ENCODE measurements at places on chromosomes 1 and 21.
A peak's percentile ranks its signal among the peaks of the same experiment; 100 is the strongest.

- no peak for DNase-seq
These were observed at the start of gene LRRC42 for GRCh38 chr1:53946252-53947171. LRRC42 (plus strand) TSS chr1:53946350; CDS start chr1:53952000, 5,650 bp downstream.

DNA sequence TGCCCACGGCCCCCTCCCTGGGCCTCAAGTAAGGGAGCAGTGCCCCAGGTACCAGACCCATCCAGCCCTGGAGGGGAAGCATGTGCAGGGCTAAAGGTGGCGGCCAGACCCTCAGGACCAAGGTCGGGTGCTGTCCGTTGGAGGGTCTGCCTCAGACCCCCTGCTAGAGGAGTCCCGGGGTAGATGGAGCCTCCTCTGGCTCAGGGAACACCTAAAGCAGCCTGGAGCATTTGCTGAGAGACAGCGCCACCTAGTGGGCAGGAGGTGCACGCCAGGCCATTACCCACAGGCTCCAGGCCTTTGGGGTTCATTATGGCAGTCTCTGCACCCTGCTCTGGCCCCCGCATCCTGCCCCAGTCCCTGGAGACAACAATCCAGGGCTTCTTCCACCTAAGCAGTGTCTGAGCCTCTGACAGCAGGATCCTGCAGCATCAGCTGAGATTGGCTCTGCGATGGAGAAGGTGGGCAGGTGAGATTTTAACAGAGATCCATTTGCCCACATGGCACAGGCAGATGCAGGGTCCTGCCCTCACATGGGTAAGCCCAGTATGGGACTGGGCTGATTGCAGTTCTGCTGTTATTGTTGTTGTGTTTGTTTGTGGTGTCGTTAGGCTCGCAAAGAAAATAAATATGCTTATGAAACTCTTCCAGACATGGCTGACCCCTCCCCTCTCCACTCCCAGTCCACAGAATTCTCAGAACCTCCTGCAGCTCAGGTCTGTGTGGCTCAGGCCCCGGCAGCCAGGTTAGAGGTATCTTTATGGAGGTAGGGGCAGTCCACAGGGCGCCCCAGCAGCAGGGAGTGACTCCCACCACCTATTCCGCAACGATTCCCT lies 42.4 kb downstream of the CTNNBIP1 start:
- peak; percentile 57 for DNase-seq

- DNase-seq: no peak
These were observed 191.6 kb downstream of the HIVEP3 start for GRCh38 chr1:41726899-41727748.

DNA sequence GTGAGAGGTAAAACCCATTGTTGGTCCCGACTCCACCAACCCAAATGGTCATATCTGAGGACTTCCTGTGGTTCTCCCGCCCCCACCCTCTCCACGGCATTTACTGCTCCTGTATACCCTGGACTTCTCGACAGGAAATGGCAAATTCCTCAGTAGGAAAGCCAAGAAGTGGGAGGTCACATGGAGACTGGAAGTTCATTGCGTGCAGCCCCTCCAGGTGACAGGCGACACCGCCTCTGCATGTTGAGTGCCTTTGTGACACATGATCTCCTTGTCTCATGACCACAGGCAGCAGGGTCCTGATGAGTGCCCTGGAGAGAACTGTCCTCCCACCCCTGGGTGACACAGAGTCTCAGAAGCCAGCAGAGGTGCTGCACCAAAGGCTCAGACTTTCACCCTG lies 24.2 kb downstream of the ERG start:
- no peak for DNase-seq

- no peak for DNase-seq
These were observed 460.0 kb downstream of the NCAM2 start for GRCh38 chr21:21458124-21458631.

- DNase-seq: no peak
These were observed 3.8 kb downstream of the TFF2 start for GRCh38 chr21:42346866-42347600.

DNA sequence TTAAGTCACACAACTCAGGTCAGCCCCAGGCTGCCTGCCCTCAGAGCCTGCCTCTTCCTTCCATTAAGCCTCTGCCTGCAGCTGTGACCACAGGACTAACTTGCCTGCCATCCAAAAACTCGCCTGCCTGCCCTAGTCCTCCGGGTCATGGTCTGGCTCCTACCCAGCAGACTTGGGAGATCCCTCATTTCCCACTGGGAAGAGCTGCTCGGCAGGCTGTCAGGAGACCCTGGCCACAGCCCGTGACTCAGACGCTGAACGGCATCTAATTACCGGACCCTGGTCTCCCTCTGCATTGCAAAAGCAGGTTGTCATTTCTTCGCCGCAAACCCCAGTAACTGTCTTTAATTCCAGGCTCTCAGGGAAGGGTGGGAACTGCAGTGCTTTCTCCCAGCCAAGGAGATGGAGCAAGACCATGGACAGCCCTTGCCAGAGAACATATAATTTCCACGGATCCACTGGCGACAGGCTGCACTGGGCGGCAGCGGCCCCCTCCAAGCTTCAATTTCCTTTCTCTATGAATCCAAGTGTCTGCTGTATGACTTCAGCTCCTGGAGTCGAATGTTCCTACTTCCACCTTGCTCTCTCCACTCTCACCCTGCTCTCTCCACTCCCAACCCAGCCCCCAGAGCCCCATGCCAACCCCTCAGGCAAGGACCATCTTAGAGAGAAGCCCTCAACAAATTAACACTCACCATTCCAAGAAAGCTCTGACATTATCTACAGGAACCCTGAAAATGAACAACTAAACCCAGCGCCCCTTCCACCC lies 20.4 kb downstream of the OLFML2B start:
- DNase-seq: peak; percentile 86

DNA sequence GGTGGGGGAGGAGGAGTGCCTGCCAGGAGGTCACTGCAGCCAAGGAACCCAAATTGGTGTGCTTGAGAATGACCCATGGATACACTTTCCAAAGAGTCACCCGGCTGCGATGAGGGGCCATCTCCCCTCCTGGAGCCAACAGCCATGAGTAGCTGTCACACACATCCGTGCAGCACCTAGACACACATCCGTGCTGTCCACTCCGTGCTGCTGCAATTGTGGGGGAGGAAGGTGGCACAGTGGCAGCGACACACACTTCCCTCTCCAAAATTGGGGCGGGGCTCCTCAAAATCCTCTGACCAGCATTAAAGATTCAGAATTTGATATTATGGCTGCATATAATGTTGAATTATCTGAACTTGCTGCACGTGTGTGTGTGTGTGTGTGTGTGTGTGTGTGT lies 15.8 kb downstream of the TP73 start:
- no peak for DNase-seq

DNA sequence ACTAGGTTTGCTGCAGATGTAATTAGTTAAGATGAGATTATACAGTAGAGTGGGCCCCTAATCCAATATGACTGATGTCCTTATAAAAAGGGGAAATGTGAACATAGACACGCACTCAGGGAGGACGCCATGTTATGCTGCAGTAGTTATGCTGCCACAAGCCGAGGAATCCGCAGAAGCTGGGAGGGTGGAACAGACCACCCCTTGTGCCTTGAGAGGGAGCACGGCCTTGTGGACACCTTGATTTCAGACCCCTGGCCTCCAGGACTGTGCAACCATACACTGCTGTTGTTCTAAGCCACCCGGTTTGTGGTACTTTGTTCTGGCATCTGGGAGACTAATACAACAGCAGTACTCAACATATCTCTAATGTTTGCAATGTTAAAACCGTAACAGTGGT lies 57.9 kb upstream of the HIVEP3 start:
- no peak for DNase-seq

DNA sequence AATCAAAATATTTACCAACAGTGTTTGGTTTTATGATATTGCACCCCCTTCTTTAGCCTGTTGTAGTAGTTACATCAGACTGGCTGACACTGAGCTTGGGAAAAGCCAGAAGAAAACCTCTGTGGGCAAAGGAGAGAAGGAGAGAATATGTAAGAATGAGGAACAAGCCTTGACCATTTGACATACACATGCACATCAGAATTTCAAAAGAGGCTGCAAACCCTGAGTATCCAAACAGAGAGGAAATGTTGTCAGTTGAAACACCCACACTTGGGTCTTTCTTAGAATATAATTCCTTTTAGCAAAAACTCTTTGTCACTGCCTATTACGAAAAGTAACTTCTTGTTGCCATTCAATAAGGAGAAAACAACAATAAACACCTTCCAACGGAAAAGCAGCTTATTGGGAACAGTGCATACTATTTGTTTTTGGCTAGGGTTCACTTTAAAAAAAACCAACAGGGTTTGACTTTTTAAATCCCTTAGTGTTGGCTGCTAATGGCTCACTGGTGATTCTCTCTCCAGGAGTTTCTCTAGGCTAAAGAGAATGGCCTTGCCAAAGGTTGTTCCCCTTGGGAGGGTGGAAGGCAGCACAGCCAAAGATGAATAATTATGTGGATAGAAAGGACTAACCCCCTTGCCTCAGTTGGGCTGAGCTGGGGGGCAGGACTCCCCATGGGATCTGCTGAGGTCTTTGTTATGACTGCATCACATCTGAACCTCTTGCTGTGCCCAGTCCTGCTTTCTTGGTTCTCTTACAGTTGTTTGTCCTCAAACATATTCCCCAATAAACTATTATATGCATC lies 48.9 kb downstream of the GORAB start:
- DNase-seq: no peak

- DNase-seq: no peak
These were observed 27.7 kb upstream of the SDE2 start for GRCh38 chr1:226026833-226027232.

DNA sequence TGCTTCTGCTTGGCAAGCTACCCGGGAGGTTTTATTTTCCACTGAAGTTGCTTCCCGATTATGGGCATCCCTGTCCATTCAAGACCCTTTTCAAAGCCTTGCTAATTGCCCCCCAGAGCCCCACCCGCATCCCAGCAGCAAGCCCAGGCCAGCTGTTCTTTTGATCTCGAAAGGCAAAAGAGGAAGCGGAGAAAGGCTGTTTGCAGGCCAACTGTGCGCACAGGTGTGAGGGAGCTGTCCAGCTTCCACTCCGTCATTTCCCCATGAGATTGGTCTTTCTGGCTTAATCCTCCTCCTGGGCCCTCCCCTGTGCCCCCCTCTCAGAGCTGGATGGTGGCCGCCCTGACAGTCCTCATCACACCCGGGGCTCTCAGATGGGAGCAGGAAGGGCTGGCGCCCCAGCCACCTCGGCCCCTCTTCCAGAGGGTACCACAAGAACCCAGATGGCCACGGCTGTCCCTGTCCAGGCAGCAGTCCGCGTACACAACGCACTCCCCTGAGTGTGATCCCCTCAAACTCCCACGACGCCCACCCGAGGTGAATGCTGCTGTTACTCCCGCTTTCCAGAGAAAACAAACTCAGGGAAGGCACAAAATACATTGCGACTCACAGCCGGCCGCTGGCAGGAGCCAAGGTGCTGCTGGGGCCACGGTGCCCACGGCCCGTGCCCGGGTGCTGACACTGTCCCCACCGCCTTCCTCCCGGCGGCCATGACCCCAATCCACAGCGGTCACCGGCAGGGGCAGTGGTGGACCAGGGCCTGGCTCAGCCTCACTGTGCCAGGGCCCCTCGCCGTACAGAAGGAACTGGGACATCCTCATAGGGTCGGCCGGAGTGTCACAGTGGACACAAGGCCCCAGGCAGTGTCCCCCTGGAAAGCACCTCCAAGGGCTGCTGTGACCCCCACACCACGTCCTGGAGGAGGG lies 121.9 kb downstream of the CRYAA start:
- DNase-seq: no peak

- DNase-seq: no peak
These were observed 1.6 kb downstream of the ELOVL1 start for GRCh38 chr1:43366179-43366578.

DNA sequence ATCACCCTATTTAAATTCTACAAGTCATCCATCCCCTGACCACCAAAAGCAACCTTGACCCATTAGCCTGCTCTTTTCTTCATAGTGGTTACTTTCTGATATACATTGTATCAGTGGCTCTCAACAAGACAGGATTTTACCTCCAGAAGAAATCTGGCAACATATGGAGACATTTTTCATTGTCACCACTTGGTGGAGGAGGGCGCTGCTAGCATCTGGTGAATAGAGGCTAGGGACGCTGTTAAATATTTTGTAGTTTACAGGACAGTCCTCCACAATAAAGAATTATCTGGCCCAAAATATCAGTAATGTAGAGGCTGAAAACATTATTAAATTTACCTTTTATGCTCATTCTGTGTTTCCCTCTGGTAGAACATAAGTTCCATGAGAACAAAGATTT lies 6.1 kb downstream of the HSPA13 start:
- no peak for DNase-seq

DNA sequence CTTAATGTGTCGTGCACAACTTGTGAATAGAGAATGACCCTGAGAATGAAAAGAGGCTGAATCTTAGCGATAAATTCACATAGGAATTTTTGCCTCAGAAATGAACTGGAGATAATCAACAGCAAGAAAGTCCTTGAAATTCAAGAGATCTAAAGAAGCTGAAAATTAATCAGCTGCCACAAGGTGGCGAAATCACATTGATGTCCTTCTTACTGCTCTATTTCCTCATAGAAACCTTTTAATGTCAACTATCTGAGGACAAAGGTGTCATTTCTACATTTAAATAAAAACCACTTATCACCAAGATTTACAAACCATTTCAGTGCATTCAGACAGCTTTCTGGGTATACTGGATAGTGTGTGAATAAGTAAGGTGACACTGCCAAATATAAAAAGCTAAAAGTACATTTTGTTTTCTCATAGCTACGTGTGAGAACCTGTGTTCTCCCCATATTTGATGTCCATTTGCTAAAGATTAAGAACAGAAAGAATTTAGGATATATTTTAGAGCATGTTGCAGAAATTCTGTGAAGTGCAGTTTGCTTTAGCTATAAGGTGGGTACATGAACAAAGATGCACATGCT lies 485.3 kb upstream of the PTBP2 start:
- peak; percentile 75 for DNase-seq

DNA sequence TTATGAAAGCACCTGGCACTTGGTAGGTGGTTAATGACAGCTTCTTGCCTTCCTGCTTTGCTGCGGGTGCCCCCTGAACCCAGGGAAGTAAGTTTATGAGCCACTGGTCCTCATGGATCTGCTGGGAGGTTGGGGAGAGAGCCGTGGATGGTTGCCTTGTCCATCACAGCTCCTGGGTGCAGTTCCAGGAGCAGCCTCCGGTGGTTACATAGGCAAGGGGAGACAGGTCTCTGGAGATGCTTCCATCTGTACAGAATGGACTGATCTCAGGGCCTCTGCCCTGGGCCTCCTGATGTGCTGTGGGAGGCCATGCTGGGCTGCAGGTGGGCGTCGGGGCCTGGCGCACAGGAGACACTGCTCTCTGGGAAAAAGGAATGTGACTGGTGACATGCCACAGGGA lies 31.6 kb upstream of the ARHGEF10L start:
- no peak for DNase-seq

All from IMR-90 (cell line).